DND-41 (cell line): ENCODE measurements at places on chromosomes 16 and 17.

GRCh38 chr16:715477-716199 lies 720 bp downstream of the METRN start:
- peak; percentile 28 for DNase-seq

GRCh38 chr16:78693496-78693895 lies 594.0 kb downstream of the WWOX start:
- DNase-seq, result no peak

- no peak for DNase-seq
These were observed 946 bp upstream of the TMEM256 start for GRCh38 chr17:7404737-7405349.

DNA sequence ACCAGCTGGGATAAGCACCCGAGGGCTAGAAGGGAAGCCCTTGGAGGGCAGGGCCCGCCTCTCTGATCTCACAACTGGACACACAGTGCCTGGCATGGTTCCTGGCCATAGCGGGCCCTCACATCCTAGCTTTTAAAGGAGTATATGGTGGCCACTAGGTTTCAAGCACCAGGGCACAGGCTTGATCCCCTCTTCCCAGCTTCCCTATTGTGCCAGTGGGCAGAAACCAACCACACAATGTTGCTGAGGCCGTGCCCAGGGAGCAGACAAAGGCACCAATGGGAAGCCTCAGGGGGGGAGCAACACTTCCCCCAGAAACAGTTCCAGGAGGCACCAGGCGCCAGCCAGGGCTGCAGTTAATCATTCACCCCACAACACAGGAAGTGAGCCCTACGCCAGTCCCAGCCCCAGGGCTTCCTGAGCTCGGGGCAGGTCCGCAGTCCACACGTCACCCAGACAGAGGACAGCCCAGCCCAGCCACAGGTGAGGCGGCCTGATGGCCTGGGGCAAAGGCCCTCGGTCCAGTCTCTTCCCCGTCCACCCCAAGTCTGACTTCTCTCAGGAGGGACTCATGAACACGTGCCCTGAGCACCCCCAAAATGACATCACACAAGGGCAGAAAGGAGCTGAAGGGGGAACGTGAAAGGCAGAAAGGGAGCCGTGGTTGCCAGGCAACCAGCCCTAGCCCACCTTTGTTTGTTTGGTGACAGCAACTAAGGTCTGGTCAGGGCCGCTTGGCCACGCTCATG lies 12.8 kb downstream of the SMIM5 start:
- DNase-seq, result no peak

DNA sequence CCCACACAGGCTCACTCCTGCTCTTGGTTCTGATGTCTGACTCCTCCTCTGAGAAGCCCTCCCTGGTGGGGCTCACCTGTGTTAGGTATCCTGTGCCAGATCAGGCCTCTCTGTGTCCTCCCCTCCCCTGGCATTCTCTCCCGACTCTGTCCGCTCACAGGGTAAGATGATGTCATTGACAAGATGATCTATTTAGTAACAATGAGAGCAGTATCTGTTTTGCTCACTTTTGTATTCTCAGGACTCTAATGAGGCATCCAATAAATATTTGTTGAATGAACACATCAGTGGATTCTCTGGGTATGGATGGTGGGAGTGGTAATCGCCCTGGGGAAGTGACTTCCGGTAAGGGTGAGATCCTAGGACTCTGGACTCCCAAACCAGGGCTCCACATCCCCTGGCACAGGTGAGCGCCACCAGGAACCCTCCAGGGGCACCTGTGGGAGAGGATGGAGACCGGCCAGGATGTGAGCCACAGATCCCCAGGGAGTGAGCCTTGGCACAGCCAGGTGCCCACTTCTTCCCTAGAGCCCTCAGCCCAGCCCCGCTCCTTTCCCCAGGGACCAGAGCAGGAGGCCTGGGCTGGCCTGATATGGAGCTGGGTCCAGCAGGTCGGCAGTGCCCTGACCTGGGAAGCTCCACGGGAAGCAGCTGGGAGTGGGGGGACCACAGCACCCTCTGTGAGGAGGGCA lies 5.4 kb upstream of the HAP1 start:
- DNase-seq, result no peak

DNA sequence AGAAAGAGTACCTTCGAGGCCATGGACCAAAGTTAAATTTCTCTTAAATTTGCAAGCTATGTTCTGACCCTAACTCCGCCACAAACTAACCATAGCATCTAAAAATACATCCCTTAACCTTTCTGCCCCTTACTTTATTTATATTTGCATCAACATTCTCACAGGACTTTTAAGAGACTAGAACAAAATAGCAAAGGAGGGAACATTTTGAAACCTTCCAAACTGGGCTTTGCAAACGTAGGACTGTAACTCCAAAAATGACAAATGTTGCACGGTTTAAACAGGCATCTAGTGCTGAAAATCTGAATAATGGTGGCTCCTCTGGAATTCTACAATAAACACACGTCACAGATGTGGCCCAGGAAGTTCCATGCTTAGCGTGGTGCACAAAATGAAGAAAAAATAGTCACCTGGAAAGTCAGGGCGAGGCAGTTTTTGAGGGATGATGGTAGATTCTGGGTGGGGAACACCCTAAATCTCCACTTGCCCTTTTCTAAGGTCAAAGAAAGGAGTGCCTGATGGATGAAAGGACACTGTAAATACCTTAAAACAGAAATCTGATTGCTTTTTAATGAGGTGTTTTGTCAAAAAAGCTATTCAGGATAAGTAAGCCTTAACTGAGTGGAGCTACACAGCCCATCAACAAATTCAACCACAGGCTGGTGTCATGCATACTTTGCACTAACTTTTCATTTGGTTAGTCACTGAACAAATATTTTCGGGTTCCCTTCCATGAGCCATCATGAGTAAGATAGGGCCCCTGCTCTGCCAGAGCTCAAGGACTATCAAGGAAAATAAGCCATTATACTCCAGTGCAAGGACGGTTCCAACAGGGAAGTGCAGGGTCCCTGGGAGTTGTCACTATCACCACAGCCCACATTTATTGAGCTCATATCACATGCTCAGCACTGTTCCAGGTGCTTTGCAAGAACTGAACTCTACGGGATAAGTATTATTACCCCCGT lies 21.2 kb downstream of the ARHGAP17 start:
- DNase-seq, result no peak

GRCh38 chr17:62802561-62803205 lies 5.4 kb downstream of the MARCHF10 start:
- DNase-seq, result no peak

- no peak for DNase-seq
These were observed 22.2 kb upstream of the CLEC18C start for GRCh38 chr16:70151391-70151790.

GRCh38 chr16:17321824-17322223 lies 148.9 kb downstream of the XYLT1 start:
- no peak for DNase-seq

GRCh38 chr16:12188935-12189249 lies 212.4 kb downstream of the SNX29 start:
- DNase-seq, result no peak
